HuH-7 (cell line): ENCODE measurements at places on chromosomes 7 and 10.
A peak's percentile ranks its signal among the peaks of the same experiment; 100 is the strongest.

GRCh38 chr7:29808075-29808801 is 1.9 kb downstream of the WIPF3 start:
- no peak for DNase-seq

GRCh38 chr7:125678771-125679170 is 749.1 kb upstream of the POT1 start:
- DNase-seq: no peak

DNA sequence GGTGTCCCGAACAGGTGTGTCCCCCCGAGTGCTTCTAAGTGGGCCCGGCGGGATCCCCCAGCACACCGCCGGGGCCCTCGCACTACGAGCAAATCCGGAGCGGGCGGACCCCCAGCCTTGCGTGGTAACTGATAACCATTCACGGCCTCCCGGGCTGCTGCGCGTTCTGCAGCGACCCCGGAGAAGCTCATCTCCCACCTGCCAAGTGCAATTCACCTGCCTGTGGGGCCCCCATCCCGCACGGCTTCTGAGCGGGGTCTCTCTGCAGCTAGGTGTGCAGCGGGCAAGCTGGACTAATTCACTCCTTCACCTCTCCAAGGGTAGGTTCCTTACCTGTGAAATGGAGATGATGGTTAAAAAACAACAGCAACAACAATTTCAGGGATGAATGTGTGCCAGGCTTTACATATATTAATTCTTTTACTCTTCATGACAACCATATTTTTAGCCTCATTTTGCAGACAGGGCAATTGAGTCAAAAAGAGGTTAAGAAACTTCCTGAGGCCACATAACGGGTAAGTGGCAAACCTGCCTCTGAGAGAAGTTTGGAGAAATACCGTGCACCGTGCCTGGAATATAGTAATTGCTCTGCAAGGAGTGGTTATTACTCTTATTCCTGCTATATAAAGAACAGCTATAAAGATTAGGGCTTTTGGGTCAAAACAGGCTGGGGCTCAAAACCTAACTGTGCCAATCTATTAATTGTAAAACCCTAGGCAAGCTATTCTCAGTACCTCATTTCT is 652 bp upstream of the PODXL start:
- DNase-seq: no peak

- DNase-seq: peak; percentile 83
Observed at GRCh38 chr7:54788664-54789063, 29.7 kb upstream of the SEC61G start.

DNA sequence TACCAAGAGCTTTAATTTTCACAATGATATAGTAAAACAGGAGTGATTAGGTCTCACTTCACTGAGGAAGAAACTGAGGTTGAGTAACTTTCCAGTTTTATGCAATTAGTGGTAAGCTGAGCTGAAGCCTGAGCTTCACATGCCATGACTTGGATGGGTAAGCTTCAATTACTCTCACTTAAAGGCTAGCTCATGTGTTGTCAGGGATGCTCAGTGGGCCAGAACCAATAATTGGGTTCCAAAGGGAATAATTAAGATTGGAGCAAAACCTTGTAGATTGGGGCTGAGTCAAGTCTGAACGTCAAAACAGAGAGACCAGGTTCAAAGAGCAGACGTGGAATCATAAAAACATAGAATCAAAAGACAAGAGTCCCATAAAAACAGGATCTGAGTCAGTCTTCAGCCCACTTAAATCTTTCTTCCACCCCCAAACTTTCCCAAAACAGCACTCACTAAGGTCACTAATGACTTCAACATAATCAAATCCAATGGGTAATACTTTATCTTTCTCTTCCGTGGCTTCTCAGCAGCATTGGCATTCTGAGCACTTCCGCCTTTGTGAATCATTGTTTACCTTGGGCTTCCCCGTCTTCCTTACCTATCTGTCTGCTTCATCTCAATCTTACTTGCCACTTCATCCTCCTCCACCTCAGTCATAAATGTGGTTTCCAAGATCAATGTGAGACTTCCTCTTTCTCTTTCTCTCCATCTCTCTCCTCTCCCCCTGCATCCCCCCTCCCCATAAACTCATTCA is 23.0 kb upstream of the EGFR start:
- no peak for DNase-seq

GRCh38 chr7:158695726-158696452 is 8.7 kb downstream of the NCAPG2 start:
- no peak for DNase-seq

GRCh38 chr7:129169171-129169671 is 19.2 kb upstream of the SMO start:
- no peak for DNase-seq

- DNase-seq: no peak
Observed at GRCh38 chr7:88396948-88397322, 90.2 kb upstream of the STEAP4 start.

GRCh38 chr7:41688906-41689305 is 14.0 kb downstream of the INHBA start:
- DNase-seq: no peak

- no peak for DNase-seq
Observed at GRCh38 chr10:21526860-21527597, 1.5 kb upstream of the SKIDA1 start.

GRCh38 chr10:83522456-83522855 is 616.9 kb upstream of the GHITM start:
- DNase-seq: no peak

DNA sequence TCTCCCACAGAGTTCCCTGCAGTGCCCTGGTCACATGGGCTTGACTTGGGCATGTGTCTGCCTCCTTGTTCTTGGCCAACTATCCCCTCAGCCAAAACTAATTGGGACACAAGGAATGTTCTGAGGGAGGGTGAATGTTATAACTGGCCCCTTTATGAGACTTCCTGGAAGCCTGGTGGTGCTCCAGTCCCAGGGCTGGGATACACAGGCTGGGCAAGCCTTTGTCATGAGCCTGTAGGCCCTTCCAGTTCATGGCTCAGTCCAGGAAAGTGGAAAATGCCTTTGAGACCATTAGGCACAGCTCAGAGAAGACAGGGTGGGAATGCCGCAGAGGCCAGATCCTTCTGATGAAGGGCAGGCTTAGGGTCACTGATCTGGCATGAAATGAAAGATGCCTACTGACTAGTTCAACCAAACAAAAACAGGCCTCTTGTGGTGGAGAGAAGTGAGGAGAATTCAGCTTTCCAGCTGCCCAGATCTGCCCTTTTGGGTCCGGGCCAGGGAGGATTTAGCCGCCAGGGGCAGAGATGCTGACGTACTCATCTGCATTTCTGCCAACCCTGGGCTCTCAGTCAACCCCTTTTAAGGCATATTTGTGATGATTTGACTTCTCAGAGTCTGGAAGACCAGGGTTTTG is 961.5 kb downstream of the KCNMA1 start:
- DNase-seq: no peak

GRCh38 chr7:75916259-75916658 is 1.3 kb downstream of the POR start:
- DNase-seq: no peak

DNA sequence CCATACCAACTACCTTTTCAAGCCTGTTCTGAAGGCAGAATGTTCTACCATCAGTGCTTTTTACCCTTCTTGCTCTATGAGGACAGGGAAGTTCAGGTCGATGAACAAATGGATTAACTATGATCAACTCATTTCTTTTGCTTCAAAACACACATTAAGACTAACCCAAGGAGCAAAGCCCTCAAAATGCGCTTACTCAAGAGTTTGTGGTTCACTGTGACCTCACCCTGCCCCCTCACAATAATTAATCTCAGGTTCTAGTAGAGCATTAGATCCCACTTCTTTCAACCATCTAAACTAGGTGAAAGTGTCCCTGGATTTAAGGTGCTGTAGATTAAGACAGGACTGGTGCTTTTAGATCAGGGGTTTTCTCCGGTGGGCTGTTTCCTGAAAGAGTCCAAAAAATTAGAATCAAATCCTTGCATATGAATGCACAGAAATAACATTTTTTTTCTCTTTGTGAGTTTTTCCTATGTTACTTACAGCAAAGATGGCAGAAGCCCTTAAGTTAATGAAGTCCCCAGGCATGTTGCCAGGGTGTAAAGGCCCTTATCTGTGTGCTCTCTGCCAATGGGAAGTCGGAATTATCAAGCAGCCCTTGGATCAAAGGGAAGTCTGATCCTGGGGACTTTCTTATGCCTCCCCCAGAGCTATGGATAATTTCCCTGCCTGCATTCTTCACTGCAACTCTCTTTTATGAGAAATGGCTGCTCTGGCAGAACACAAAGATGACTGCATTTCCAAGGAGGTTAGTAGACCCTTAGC is 205.5 kb upstream of the STK17A start:
- DNase-seq: no peak

DNA sequence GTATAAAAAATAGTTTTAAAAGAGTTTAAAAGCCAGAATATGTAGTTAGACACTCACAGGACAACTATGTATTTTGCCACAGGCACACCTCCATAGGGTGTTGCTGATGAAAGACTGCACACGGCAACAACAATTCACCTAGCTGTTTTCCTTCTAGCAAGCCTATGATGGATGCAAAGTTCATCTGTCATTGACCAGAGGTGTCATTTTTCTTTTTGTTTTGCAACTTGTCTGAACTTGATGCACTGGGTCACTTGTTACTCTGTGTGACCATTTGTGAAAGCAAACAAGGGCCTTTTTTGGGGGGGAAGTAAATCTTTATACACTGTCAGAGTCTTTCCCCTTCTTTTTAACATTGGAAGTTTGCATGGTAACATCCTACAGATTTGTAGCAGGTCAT is 258.0 kb upstream of the SEMA3A start:
- DNase-seq: peak; percentile 52

DNA sequence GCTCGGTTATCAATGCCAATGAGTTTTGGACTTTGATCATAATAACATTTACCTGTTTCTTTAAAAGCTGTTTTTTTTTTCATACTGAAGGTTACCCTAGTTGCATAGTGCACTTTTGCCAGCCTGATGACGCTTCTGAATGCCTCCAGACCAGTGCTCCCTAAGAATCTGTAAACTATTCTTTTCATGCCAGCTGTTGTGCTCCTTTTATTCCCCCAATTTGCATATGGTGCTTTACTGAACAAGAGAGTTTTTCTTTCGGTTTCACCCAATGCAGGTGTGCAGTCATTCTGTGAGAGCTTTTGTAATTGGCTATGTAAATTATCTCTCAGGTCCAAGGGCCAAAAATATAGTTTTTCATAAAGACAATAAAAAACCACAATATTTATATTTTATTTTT is 48.1 kb upstream of the GLCCI1 start:
- DNase-seq: no peak

DNA sequence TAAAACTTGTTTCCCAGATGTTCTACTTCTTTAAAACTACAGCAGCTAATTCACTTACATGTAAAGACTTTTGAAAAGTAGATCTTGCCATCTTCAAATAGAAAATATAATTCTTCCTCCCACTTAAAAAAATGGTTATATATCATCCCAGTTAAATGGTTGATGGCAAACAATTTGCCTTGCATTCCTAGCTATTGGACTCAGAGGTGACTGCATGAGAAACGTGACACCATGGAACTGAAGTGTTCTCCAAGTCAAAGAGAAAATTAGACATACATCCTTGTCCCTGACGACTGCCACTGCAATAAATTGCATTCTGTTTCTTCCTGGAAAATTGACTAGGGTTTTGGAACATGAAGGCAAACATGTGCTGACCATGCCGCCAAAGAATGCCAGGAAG is 95.0 kb upstream of the POM121L12 start:
- DNase-seq: no peak

- no peak for DNase-seq
Observed at GRCh38 chr10:101280511-101280910, 51.2 kb upstream of the LBX1 start.

GRCh38 chr7:131076032-131076431 is 251.6 kb upstream of the MKLN1 start:
- no peak for DNase-seq

DNA sequence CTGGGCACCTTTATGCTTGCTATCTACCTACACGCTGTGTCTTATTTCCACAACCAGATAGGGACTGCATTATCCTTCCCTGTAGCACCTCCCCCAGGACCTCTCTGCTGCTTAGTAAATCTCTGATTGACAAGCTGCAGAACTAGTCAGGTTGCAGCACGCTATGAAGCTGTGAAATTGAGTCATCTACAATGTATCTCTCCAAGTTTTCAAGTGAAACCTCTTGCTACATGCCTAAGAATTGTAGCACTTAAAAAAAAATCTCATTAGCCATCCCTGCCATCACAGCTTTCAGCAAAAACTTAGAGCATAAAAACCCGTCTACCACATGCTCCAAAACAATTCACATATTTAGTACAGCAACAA is 69.7 kb upstream of the FGFR2 start:
- DNase-seq: no peak
